NCI-H1105 (cell line): ENCODE measurements at places on chromosomes 2 and 18.

DNA sequence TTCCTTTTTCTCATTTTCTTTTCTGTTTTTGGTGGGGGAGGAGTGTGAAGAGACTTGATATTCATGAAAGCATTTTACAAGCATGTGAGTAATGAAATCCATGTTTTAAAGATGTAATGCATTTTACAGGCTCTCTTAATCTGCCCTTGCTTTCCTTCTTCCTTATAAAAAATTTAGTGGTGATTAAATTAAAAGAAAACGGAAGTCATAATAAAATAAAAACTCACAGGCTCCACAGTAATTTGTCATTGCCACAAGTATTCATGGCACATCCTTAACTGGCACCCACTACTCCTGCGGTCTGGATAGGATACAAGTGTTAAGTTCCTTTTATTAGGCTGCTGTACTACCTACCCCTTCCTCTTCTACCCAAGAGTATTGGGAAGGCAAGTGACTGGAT, 241.2 kb downstream of the SLC4A3 start:
- no peak for DNase-seq

DNA sequence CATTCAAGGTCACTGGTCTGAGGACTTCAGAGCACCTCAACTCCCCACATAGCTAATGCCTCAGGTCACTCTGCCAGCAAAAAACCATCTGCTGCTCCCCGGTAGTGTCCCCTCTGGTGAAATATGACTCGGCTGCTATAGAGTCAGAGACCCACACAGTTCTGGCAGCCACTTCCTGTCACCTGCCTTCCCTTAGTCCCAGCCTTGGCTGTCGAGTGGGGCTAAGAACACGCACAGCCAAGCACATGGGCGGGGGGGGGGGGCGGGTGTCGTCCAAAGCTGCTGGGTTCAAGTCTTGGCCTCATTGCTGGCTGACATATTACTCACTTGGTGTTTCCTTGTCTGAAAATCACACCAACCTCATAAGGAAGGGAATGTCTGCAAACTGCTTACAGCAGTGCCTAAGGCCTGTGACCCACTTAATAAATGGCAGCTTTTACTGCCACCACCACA, 37.5 kb downstream of the POLR1A start:
- DNase-seq = peak; percentile 27

- DNase-seq = no peak
Observed at GRCh38 chr18:50830544-50830943, 10.7 kb upstream of the MRO start.

GRCh38 chr2:196136151-196136550, 35.2 kb downstream of the STK17B start:
- no peak for DNase-seq

DNA sequence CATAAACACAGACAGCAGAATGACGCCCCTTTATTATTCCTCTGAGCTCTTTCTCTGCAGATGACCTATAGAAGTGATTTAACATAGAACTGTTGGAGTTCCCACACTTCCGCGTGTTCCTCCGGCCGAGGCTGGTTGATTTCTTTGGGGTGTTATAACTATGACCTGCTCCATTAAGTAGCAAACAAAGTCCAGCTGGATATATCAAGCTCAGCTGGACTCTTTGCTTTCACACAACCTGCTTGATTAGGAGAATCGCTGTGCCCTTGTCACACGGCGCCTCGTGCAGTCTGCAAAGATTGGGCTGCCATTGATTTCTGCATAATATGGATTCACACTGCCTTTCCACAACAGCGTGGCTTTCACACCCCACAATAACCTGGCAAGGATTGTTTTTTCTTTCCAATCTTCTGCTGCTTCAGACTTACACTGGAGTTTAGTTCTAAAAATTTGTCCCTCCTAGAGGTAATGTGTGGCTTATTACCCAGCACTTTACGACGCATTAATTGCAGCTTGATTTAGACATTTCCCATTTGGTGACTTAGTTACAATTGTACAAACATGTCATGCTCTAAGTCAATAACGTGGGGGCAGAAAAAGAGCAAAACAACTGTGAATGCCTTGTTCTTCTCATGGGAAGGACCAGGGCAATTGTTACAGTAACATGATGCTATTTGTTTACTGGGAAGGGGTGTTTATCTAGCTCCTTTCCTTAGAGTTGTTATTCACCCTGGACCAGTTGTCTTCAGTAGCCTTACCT, 485.7 kb downstream of the TXNL1 start:
- DNase-seq = peak; percentile 56

DNA sequence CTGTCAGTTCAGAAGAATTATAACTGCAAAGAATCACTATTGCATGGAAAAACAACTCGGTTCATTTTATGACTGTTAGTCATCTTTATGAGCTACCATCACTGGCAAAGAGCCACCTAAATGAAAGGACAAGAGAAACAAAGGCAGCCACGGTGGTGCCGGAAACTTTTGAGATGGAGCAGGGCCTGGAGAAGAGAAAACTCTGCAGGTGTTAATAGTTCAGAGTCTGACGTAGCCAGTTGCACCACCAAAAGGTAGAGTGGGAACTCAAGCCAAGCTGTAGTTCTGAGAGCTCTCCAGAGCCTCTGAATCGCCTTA, 110.9 kb downstream of the FTCDNL1 start:
- no peak for DNase-seq

DNA sequence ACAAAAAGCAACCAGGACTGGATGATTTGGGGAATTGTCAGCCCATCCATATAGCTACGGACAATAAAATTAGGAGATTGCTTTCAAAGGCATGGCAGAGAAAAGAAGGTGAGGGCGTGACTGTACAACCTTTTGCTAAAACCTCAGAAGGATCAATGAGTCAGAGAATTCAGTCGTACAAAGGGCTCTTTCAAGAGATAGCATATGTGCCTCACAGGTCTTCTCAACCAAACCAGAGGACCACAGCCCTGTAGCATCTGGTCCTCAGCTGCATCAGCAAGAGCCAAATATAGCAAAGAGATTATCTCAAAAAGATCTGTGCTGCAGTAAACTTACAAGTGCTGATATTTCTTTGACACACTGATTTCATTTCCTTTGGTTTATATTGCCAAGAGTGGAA, 149.9 kb upstream of the RAB6C start:
- DNase-seq = no peak

DNA sequence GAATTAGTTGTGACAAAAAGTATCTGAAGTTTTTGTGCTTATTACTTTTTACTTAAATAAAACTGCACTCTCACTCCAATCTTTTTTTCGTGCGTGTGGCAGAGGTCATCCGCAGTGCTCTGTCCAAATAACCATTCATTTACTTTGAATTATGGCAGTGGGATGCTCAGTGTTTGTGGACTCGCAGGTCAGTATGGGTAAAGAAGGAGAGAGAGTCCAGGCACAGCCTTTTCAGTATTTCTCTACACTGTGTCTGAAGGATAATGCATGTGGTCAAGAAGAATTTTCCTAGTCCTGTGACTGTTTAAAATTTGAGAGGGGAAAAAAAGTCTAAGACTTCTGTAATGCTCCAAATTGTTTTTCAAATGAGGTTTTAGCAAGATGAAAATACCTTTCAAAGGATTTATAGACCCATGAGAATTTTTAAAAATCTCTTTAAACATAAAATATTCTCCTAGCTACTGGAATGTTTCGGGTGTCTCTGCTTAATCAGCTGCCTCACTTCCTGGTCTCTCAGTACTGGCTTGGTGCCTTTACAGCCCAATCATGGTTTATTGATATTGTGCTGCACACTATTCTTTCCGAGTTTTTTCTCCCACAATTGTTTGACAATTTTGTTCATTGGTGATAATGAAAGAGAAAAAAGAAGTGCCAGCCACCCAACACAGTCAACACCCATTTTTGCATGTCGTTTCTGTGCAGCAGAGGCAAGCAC, 453.2 kb downstream of the PTPRM start:
- no peak for DNase-seq

DNA sequence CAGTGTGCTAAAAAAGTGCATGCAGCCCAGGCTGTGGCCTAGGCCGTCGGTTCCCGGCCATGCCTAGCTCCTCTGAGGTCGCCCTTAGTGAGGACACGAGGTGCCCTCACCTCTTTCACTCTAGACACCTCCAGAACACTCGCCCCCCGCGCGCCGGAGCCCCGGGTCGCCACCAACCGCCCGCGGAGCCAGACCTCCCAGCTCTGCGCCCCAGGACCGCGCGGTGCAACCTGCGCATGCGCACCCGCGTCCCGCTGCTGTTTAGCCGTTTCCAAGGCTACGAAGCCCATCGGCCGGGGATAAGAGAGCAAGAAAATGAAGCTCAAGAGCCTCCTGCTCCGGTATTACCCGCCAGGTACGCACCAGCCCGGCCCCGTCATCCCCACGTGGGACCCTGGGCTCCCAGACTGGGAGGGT, at the start of gene DAW1:
Gene DAW1, plus strand, starts transcription at position 257 of the 417 bp plus-strand sequence. Its CDS starts 59 bp downstream, at position 316.
- no peak for DNase-seq

DNA sequence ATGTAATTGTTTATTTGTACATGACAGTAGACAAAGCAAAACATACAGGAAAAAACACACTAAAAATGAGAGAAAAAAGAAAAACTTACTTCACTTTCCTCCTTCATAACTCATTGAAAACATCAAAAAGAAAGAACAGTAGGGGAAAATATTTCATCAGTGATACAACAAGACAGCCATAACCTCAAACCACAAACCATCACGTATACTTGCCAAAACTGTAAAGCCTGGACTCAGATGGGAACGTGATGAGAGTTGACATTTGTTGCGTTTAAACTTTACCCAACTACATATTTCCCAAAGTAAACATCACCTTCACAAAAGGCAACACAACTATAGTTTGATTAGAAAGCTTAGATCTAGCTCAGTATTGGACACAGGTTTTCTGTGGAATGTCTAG, 278.2 kb upstream of the COL3A1 start:
- no peak for DNase-seq

DNA sequence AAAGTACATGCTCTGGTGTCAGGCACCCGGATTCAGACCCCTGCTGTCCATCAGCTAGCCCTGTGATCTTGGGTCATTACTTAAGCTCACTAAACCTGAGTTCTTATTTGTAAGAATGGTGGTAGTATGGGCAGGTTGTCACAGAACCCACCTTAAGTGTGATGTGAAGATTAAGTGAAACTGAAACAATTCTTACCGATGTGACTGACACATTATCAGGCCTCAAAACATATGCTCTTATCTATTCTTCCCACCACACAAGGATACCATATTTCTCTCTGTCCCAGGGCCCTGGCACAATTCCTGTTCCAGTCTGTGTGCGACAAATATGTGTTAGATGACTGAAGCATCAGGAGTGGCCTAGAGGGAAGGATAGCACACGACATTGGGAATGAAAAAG, 11.0 kb upstream of the CDC42EP3 start:
- no peak for DNase-seq

DNA sequence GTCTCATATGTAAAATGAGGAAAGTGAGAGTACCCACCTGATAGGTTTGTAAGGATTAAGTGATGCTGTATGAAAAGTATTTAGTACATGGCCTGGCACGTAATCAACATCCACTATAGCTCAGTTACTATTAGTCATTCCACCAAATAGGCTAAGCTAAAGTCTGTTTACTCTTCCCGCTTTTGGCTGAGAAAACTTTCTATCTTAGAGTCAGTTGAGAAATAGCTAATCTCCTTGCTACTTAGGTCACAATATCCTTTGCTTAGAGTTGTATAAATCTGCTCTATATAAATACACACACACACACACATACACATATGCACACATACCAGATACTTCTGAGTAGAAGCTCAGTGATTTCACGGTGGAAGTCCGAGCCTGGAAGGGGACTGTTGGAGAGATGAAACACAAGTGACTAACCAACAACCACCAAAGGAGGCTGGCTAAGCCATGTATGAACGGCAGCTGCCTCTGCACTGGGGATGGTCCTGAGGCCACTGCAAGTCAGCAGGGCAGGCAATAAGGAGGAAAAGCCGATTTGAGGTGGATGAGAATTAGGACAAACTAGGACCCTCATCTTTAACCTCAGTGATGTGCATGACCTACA, 104.6 kb upstream of the EPHA4 start:
- DNase-seq = no peak

GRCh38 chr2:170530284-170530745, 184.8 kb upstream of the SP5 start:
- DNase-seq = peak; percentile 98

GRCh38 chr18:42883169-42883568, 232.3 kb downstream of the RIT2 start:
- DNase-seq = no peak

DNA sequence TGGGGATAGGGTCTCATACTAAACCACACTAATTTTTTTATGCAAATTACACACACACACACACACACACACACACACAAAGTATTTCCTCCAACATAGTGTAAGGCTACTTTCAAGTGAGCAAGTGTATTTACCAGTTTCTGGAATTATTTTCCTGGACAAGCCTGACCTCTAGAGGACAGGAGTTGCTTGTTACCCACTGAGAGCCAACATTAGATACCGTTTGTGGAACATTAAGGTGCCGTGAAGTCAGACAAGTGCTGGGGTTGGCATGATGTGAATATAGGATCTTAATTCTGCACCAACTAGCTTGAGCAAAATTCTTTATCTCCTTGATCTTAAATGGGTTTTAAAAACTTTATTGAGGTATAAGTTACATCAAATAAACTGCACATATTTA, 39.3 kb upstream of the SERPINB2 start:
- peak; percentile 71 for DNase-seq

DNA sequence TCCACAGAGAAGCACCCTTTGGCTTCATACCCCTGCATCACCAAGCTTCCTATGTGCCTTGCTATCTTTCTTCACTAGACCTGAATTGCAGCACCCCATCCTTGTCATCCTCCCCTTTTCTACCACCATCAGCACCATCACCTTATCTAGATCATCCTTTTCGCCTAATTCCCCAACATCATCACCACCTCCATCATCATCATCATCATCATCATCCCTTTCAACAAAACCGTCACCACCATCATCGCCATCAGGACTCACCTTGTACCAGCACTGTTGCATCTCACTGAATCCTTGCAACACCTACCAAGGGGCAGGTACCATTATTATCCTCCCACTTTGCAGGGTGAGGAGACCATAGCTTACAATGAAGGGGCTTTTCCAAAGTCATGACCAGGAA, 10.8 kb upstream of the ECEL1 start:
- no peak for DNase-seq

DNA sequence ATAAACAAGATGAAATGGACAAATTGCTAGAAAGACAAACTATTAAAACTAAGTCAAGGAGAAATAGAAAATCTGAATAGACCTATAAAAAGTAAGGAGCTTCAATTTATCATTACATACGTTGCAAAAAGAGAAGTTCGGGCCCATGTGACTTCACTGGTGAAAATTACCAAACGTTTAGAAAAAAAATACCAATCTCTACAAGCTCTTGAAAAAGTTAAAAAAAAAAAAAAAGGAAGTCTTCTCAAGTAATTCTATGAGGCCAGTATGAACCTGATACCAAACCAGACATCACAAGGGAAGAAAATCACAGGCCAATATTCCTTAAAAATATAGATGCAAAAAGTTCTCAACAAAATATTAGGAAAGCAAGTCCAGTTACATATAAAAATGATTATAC, 20.2 kb upstream of the ACVR2A start:
- DNase-seq = no peak

- peak; percentile 32 for DNase-seq
Observed at GRCh38 chr2:160039166-160039903, 23.1 kb downstream of the PLA2R1 start.

DNA sequence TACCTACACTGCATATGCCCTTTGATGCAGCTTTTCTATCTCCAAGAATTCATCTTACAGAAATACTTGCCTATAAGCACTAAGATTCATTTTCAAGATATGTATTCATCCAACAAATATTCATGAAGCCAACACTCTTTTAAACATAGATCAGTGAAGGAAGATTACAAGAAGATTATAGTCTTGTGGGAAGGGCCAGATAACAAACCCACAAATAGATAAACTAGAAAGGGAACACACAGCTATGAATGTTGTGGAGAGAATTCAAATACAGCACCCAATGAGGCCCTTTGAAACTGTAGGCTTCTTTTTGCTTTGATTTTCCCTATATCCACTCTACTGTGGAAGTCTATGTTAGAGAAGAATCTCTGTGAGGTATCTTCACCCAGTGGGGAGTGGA, 186.7 kb upstream of the RBMS1 start:
- DNase-seq = no peak
